ENCODE measurements at places on chromosomes 1 and 21.

DNA sequence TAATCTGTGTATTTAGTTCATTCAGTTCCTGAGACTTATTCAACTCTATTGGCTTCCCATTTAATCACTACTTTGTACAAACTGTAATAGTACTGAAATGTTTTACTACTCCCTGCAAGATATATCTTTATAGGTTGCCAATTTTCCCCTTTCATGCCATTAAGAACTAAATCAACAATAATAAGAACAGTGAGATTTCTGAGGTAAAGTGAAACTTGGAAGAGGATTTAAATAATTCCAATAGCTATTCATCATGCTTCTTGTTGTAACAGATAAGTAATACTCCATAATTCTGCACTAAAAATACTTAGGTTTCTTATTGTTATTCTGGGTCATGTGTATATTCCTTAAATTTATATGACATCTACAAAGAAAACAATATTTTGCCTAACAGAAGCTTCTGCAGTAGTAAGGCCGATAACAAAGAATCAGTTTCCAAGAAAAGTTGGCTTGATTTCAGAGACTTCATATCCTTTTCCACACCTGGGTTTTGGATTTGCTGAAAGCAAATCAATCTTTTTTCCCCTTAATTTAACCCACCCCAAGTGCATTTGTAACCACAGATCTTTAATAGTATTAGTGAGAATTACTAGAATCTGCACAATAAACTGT is 258.3 kb downstream of the FAF1 start:
- no peak for DNase-seq

- DNase-seq = no peak
These were observed 14.4 kb downstream of the MAP3K7CL start for GRCh38 chr21:29144736-29145353.

DNA sequence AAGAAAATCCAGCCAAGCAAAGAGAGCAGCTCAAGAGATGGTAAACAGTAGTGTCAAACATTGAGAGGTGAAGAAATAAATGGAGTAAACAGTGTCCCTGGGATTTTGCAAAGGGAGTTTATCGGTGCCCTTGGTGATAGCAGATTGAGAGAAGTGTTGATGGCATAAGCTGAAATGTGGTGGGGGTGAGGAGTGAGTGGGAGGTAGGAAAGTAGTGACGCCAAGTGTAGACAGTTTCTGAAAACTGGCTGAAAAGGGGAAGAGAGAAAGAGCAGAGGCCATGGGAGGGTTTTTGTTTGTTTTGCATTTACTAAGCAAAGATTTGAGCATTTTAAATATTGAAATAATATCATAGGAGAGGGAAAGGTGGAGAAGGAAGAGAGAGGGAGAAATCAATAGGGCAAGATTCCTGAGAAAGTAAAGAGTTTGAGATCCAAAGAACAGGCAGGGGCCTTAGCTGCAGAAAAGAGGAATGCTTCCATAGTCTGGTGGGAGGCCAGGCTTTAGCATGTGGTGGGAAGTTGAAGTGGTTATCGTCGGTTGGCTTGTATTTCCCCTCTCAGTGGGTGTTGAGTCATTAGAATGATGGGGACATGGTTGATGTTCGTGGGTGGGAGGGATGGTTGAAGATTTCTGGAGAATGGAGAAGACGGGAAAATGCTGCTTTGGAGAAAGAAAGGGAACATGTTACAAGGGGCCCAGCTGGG is 26.8 kb upstream of the RASAL2 start:
- DNase-seq = no peak

DNA sequence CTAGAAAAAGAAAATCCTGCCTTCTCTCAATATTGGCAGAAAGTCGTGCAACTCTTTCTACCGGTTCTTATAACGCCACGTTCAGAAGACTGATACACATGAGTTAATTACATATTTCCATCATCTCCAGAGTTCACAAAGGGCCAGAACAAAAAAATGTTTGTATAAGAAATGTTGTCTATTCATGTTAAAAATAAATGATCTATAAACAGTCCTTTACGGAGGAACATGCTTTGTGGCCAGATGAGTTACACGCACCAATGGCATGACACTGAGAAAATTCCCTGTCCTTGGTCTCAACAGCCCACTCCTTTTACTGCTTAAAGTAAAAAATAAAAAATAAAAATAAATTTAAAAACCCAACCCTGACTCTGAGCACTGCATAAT is 29.5 kb downstream of the C2CD2 start:
- no peak for DNase-seq

- DNase-seq = no peak
These were observed 6.9 kb upstream of the DNAH14 start for GRCh38 chr1:224922404-224923164.

- no peak for DNase-seq
These were observed 195.5 kb upstream of the DUSP10 start for GRCh38 chr1:221937155-221937953.

GRCh38 chr1:245084551-245084950 is 70.2 kb upstream of the KIF26B start:
- no peak for DNase-seq

DNA sequence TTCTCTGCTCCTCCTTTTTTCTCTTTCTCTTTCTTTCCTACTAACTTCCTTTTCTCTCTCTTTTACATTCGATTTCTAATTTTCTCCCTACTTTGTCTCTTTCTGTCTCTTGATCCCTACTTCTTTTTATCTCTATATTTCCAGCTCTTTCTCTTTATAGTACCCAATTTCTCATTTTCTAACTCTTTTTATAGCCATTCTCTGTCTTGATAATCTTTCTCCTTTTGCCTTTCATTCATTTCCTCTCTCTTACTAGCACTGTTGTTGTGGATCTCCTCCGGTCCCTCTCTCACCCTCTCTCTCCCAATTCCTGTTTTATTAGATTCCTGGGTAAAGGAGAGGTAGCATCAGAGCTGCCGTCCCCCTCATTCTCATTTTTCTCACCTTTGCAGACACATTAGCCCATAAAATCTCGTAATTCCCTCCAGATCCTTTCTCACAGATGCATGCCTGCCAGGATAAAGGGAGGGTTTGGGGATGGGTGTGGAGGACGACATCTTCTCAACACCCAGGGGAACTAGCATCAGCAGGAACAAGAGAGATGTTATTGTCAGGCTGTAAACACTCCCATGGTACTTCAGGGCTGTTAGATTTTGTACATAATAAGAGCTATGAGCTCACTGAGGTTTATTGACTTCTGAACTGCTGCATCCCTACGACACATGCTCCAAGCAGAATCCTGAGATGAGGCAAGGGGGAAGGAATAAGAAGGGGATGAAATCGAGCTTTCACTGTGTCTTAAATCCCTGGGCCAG is 159.0 kb upstream of the GALNT2 start:
- no peak for DNase-seq

All from activated CD4-positive, alpha-beta T cell treated with anti-CD3 and anti-CD28 coated beads for 1 hour (primary cell).